ENCODE measurements at places on chromosomes 4 and X.

DNA sequence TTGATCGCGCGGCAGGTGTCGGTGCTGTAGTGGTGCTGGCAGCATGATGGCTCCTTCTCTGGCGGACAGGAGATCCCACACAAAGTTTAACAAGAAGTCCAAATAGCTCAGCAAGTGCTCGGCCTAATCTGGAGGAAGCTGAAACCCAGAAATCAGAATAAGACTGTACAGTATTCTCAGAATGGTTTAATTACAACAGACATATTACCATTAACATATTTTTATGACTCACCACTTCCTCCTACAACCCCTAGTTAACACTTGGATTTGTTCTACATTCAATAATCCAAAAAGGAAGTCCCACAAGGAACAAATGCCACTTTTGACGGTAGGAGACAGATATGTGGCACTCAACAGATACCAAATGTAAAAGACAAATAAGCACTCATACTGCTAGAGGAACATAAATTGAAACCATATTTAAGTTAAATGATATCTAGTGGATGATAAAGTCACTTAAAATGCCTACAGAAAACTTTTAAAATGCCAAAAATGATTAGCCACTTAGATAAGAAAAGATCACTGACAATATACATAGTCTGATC, 91.2 kb downstream of the HUWE1 start:
- DNase-seq, result no peak

GRCh38 chrX:26286836-26287235, 70.9 kb downstream of the MAGEB5 start:
- no peak for DNase-seq

- DNase-seq, result peak; percentile 16
Measured at GRCh38 chrX:71870208-71871098, 40.2 kb upstream of the NHSL2 start.

DNA sequence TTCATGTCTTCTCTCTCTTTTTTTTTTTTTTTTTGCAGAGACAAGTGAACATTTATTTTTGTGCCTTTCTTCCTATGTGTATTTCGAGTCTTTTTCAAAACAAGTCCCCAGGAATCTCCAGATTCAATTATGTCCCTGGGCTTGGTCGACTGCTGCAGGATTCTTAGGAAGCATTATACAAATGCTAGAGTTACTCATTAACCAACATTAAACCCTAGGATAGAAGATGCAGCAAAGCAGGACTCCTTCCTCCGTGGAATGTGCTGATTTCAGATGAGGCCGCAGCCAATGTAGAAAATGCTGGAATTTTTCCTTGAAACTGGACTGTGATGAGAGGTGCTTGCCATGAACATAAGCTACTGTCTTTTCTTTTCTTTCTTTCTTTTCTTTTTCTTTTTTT, 3.4 kb downstream of the ZNF81 start:
- no peak for DNase-seq

GRCh38 chrX:150201841-150202240, 161.3 kb upstream of the MAMLD1 start:
- no peak for DNase-seq

Data from cerebellar nuclear complex (tissue), 1 donor.